NAMALWA (cell line): ENCODE measurements at places on chromosomes 2 and 18.

GRCh38 chr2:70928366-70928765, 7.3 kb upstream of the ATP6V1B1 start:
- DNase-seq, result no peak

DNA sequence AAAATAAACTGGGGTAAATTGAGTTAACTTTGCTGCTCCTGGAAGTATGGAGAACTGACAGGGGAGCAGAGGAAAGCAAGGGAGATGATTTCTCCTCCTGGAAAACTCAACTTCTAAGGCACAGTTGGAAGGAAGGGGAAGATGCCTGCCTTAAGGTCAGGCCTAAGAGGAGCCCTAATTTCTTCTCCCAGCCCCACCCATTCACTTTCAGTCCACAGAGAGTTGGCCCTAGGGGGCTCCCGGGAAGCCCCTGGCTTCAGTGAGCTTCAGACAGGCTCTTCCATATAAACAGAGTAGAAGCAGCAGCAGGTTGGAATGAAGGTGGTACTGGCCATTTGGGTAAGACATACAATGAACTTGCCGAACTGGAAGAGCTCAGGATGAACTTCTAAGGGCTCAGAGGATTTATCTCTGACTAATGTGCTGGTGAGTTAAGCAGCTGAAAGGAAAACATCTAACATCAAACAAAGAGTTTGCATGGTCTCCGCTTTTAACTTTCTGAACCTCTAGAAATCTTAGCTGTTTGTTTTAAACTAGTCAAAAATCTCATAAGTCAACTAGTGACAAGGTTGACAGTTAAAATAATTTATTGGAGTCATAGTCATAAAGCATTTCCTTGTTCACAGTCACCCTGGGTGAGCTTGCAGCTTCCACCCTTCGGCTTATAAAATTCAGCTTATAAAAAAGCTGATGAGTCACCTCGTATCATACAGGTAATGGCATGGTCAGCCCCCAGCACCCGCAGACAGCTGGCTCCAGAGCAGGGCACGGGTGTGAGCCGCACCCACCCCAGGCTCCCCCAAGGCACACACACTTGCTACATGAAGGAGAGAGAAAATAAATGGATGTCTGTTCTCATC, 9.8 kb downstream of the MALL start:
- DNase-seq, result no peak

DNA sequence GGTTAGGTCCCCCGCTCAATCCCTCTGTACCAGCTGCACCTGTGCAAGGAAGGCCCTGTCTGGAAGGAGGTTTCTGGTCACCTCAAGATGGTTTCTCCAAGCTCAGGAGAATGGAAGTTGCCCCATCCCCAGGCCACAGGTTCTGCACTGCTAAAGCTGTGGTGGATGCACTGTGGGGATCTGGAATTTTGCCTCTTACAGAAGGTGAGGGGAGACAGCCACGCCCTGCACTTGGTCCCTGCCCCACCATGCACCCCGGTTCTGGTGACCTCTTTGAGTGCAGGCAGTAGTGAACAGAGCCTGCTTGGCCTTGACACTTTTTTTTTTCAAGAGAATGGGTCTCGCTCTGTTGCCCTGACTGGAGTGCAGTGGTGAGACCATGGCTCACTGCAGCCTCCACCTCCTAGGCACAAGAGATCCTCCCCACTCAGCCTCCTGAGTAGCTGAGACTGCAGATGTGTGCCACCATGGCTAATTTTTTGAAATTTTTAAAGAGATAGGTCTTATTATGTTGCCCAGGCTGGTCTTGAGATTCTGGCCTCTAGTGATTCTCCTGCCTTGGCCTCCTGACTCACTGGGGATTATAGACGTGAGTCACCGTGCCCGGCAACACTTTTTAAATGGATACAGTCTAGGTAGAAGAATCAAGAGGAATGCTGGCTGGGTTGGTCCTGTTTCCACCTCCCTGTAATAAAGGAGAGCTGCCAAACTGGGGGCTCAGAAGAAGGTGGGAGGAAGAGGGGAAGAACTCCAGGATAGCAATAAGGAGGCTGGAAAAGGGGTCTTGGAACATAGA, 5.8 kb upstream of the NT5DC4 start:
- DNase-seq, result no peak

DNA sequence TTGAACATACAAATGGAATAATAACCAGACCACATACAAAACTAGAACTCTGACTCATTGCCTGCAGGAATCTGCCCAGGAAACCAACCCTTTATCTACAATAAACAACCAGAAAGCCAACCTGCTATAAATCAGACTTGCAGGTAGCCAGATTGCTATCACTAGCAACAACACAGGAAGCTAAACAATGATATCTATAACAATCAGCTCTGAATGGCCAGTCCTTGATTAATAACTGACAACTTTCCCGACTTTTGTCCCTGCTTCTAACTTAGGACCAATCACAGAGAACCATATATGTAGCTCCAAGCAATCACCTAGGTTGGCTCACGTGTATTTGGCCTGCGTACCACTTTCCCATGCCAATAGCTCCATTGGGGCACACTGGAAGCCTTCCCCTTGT, 470.8 kb downstream of the RIT2 start:
- no peak for DNase-seq

GRCh38 chr18:36333414-36333813, 35.9 kb downstream of the FHOD3 start:
- DNase-seq, result no peak

DNA sequence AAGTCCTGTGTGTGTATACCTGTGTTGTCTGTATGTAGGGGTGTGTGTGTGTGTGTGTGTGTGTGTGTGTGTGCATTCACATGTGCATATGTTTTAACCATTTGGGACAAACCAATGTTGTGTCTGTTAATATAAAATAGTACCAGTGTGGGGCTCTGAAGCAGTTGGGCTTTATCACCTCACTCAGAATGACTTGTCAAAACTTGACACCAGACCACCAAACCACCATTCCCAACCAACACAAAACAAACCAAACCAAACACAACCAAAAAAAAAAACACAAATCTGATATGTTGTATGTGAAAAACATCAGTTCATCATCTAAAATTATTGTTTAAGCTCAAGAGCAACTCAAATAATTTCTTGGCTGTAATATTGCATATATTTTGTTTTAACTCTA, 42.1 kb downstream of the CALCRL start:
- DNase-seq, result no peak

DNA sequence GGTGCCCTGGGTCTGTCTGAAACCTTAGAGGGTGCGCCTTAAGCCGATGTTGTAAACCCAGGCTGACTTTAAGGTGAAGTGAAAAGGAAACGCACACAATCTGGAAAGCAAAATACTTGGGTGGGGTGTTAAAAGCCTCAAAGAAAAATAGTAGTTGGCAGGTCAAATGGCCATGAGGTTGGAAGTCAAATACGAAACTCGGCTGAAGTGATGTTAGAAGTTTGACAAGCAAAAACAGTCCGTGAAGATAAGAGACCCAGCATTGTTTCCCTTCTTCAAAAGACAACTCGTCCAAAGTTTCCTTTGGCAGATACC, 1.4 kb upstream of the CDC42EP3 start:
- DNase-seq, result no peak

DNA sequence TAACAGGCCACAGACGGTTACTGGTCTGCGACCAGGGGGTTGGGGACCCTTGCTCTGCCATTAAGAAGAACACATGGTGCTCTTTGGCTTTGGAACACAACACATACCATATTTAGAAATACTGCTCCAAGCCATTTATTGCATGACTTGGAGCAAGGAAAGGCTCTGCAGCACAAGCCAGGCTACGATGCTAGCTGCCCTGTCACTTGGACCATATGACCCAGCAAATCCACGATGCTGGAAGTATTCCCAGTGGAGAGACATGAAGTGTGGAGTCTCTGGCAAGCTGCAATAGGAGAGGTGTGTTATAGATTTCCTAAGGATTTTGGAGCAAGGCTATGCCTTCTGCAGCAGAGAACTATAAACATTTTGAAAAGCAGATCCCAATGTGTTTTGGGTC, 171.2 kb downstream of the HAUS1 start:
- no peak for DNase-seq

DNA sequence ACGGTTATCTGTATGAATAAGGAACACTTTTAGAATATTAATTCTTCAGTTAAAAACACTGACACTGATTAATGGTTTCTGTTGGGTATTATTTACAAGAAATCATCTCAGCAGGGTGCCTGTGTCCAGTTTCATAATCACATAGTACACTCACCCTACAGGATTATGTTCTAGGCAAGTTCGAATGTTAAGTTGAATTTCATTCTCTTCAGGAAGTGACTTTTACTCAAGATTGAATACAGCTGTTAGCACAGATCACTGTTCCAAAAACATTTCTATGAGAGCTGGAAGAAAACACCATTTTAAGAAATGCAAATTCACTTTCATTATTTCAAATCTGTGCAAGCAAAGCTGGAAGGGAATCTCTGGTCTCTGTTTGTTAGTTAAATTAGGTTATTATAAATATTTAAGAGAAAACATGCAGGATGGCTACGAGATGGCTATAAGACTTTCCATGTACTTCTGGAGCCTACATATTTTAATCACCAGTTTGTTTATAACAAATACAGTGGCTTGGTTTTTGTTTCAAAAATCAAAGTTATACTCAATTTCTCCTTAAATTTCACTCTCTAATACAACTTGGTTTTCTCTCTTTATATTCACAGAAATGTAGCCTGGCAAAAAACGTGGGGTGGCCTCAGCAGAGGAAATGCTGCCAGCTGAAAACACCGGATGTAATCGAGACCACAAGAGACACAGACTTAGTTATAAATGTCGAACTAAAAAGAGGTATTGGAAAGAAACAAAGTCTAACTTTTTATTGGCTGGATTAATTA, 65.8 kb downstream of the RBMS1 start:
- peak; percentile 75 for DNase-seq

DNA sequence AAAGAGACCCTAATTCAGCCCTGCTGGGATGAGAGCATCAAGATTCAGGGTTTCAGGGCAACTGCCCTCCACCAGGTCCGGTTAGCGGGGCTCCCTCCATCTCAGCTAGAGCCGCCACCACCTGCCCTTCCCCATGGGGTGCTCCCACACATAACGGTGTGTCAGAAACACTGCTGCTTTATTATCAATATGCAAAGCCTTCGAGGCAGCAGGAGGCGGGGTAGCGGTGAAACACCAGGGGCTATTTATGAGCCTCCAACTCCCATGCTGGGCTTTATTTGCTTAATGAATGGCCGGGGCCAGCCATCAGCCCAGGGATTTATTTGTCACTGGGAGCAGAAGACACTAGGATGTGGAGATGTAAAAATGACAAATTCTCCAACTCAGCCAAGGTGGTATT, 109.8 kb downstream of the GALNT14 start:
- DNase-seq, result no peak

DNA sequence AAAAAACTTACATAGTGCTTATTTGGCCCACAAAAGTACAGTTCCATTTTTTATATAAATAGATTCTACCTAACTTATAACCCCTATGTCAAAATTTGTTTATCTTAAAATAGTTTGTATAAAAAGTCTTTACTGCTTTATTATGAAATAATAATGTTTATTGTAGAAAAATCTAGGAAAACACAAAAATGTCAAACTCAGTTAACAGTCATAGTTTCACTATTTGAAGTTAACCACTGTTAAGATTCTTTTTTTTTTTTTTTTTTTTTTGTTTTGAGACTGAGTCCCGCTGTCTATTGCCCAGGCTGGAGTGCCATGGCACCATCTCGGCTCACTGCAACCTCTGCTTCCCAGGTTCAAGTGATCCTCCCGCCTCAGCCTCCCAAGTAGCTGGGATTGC, 26.5 kb upstream of the ABI2 start:
- no peak for DNase-seq

DNA sequence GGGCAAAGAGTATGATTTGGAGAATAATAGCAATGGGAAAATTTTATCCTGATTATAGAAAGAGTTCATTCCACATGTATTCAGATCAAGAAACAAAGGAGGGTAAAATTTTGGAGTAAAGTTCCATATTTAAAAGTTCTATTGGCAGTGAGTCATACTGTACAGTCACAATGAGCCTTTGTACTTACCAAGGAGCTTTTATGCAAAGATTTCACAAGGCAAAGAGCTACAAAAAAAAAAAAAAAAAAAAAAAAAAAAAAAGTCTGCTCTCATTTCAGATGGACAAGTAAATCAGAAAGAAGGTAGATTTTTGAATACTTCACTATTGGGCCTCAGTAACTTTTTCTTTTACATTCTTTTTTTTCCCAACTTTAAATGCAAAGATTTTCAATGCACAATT, 1802.2 kb upstream of the PIK3C3 start:
- no peak for DNase-seq
